PC-9 (cell line): ENCODE measurements at places on chromosomes 11 and 22. TPM values are rescaled to one million over a fixed set of nuclear protein-coding genes. Genes with fewer than 3 reads are reported as not detected.

Gene CLDN5
- not detected in 2 replicates for total RNA-seq

Gene CCND1
- total RNA-seq = 346 and 586 TPM in 2 replicates

Gene POU2AF1
- 0.37 TPM in 1 of 2 replicates, not detected in the other for total RNA-seq

Gene ISX
- total RNA-seq = not detected in 2 replicates

Gene CSF2RB
- not detected in 2 replicates for total RNA-seq

Gene OR52E8
- total RNA-seq = not detected in 2 replicates

Gene TNNI2
- 4.9 and 7.8 TPM in 2 replicates for total RNA-seq

Gene MS4A12
- total RNA-seq = not detected in 2 replicates

Gene PIWIL4
- total RNA-seq = 0.26 and 0.33 TPM in 2 replicates

Gene RASSF10
- 0.35 and 0.55 TPM in 2 replicates for total RNA-seq

Gene PTDSS2
- total RNA-seq = 32.5 and 38.8 TPM in 2 replicates

Gene MIOX
- total RNA-seq = 1.4 and 1.5 TPM in 2 replicates

Gene SCUBE2
- total RNA-seq = not detected in 2 replicates

Gene CCDC89
- 0.28 and 0.50 TPM in 2 replicates for total RNA-seq

Gene MOV10L1
- not detected in 2 replicates for total RNA-seq

Gene CALCA
- total RNA-seq = not detected in 2 replicates

Gene CNGA4
- total RNA-seq = 0.20 TPM in 1 of 2 replicates, not detected in the other

Gene THY1
- total RNA-seq = not detected in 2 replicates

Gene OOSP4A
- not detected in 2 replicates for total RNA-seq

Gene EMID1
- 1.1 and 3.1 TPM in 2 replicates for total RNA-seq

Gene ABCG4
- total RNA-seq = 0.11 TPM in 1 of 2 replicates, not detected in the other

Gene DCHS1
- 0.20 and 0.22 TPM in 2 replicates for total RNA-seq

Gene CBLIF
- not detected in 2 replicates for total RNA-seq

Gene GLB1L2
- 28.8 and 32.2 TPM in 2 replicates for total RNA-seq

Gene MPST
- total RNA-seq = 75.9 and 109 TPM in 2 replicates

Gene PDE3B
- not detected in 2 replicates for total RNA-seq
